Ascending aorta (tissue), 2 donors: ENCODE measurements at places on chromosomes 6 and 20.
A peak's percentile ranks its signal among the peaks of the same experiment; 100 is the strongest.

DNA sequence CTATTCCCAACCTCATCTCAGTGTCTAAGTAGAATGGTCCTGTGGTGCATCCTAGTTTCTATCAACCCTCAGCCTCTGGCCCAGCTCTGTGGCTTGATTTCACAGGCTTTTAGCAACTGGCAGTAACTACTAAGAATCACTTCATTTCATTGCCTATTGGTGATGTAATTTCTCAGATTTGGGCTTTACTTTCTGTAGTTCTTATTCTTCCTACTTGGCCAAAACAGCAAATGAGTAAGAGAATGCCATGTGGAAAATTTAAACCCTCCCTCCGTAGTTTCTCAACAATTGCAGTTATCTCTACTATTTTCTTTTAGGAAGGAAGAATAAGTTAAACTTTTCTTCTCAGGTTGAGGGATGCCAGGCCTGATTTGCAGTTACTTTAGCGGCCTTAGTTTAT is 387.3 kb downstream of the CDKAL1 start:
- H3K36me3 ChIP-seq = no peaks in the 10 kb centered on the region
- DNase-seq = no peak
- H3K27ac ChIP-seq = no peak overlapping the region
- no peak overlapping the region for H3K4me3 ChIP-seq
- H3K4me1 ChIP-seq = no peaks in the 10 kb centered on the region

GRCh38 chr20:21504323-21504722 is 9.5 kb downstream of the NKX2-2 start:
- H3K4me1 ChIP-seq = peaks cover 7% of the 10 kb centered on the region
- H3K4me3 ChIP-seq = no peak overlapping the region
- H3K27me3 ChIP-seq = peaks cover 10% of the 10 kb centered on the region
- DNase-seq = no peak

DNA sequence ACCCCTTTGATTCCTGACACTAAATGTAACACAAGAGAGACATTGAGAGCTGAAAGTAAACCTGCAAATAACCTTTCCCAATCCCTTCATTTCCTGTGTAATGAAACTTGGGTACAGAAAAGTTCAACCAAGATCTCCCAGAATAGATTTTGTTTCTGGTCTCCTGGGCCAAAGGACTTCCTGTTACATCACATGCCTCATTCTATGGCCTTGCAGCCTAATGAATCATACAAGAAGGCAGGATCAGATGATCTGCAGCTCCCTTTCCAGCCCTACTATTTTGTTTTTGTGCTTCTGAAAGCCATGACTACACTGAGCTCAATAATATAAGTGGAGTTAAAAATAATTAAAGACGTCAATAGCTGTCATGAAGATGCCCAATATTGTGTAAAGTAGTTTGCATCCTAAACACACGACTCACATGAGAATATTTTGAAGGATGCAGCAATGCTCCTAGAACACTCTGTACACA is 73.4 kb upstream of the NOX3 start:
- H3K4me3 ChIP-seq = no peak overlapping the region
- peak overlapping the region; percentile 68 for H3K27ac ChIP-seq
- no peaks in the 10 kb centered on the region for H3K36me3 ChIP-seq
- peaks cover 15% of the 10 kb centered on the region for H3K4me1 ChIP-seq

GRCh38 chr6:137024237-137024990 is 20.4 kb downstream of the IL20RA start:
- no peak overlapping the region for H3K27ac ChIP-seq
- H3K4me1 ChIP-seq = no peaks in the 10 kb centered on the region
- no peak overlapping the region for H3K4me3 ChIP-seq
- H3K27me3 ChIP-seq = no peaks in the 10 kb centered on the region

DNA sequence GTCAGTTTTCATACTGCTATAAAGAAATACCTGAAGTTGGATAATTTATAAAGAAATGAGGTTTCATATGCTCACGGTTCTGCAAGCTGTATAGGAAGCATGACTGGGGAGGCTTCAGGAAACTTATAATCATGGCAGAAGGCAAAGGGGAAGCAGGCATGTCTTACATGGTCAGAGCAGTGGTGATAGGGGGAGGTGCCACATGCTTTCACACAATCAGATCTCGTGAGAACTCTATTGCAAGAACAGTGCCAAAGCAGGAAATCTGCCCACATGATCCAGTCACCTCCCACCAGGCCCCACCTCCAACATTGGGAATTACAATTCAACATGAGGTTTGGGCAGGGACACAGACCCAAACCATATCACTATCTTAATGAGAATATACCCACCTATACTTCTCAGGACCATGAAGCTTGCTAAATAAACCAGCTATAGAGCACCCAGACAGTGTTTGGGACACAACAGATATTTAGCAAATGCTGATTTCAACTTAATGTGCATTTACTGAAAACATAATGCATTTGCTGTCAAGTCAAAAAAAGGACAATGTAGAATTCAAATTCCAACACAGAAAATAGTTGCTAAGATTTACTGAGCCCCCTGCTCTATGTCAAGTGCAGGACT is 63.8 kb downstream of the TNFRSF21 start:
- H3K4me1 ChIP-seq = no peaks in the 10 kb centered on the region
- no peak for DNase-seq
- no peaks in the 10 kb centered on the region for H3K27me3 ChIP-seq
- H3K4me3 ChIP-seq = no peak overlapping the region
- no peaks in the 10 kb centered on the region for H3K36me3 ChIP-seq
